ENCODE measurements at places on chromosomes 6 and 20.

DNA sequence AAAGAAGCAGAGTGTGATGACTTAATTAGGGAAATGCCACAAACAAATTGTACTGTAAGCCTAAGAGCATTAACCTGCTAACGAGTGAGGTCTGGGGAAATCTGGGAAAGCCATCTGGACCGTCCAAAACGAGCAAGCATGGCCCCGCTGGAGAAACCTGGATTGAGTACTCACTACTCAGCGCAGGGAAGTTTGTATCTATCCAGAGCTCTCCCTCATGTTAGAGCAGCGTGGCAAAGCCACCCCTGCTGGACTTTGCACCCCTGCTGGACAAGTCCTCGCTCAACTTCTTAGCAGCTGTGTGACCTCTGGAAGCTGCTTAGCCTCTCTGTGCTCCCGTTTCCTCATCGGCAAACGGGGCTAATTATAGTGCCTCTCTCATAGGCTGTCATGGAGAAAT is 37.3 kb downstream of the PSMG4 start:
- no peak for DNase-seq

- no peak for DNase-seq
These were observed 253.2 kb downstream of the PLCB1 start for GRCh38 chr20:8385247-8385646.

DNA sequence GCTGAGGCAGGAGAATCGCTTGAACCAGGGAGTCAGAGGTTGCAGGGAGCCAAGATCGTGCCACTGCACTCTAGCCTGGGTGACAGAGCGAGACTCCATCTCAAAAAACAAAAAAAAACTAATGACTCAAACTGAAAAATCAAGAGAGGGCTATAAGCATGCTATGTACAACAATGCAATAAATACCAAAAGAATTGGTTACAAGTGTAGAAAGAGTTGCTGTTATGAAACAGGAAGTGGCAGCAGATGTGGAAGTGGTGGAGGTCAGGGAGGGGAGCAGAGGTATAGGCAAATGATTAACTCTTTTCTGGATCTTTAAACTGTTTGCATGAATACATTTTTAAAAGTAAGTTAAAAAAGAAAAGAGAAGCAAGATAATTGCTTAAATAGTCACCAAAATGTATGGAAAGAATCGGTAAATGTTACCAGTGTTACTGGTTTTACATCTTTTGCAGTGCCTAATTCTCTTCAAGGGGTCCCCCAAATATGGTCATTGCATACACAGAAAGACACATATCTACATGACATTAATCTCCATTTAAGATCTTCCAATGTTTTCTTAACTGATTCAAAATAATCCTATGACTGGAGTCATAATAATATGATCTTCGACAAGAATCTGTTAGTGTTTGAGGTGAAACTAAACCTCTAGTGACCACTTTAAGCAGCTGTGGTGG is 15.0 kb downstream of the CALHM6 start:
- DNase-seq = no peak

- no peak for DNase-seq
These were observed 27.6 kb downstream of the ZNF311 start for GRCh38 chr6:28977341-28978132.

DNA sequence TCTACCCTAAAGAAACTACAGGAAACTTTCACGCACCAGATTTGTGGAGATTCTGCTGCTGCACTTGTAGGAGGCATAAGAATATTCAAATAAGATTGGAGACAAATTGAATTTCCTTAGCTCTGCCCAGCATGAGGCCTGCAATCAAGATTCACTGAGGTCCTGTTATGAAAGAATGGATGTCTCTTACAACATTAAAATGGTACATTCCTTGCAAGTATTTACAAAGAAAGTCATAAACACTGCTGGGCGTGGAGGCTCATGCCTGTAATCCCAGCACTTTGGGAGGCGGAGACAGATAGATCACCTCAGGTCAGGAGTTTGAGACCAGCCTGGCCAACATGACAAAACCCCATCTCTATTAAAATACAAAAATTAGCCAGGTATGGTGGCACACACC is 74.0 kb upstream of the MAP3K4 start:
- DNase-seq = no peak

GRCh38 chr6:14143305-14143704 is 25.7 kb downstream of the CD83 start:
- DNase-seq = no peak

DNA sequence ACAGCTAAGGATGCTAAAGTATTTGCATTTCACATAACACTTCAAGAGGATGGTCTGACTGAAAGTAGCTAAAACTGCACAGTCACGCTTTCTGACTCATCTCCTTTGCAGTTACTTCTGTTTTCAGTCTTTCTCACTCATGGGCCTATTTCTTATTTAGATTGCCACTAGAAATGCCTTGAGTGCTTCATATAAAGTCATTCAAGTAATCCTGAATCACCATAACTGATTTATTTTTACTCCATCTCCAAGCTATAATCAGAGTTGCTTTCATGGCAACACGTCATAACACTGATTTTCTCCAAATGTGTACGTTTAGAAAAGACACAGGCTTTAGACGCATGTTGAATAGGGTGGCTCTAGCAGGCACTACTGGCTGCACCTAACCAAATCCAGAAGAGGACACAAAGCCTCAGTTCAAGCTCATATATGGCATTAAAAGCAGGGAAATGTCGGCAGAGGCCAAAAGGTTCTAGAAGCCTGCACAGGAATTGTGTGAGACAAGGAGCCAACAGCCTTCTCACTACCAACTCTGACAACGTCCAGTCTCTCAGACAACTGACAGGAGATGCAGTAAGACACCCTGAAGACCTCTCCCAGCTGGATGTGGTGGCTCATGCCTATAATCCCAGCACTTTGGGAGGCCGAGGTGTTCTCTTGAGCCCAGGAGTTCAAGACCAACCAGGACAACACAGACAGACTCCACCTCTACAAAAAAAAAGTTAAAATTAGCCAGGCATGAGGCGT is 64.1 kb upstream of the BEND6 start:
- no peak for DNase-seq

GRCh38 chr6:32883789-32884188 is 29.8 kb downstream of the PSMB9 start:
- DNase-seq = no peak

GRCh38 chr20:53023732-53024520 is 51.8 kb downstream of the TSHZ2 start:
- no peak for DNase-seq

Data from cerebellar nuclear complex (tissue), 1 donor.